ENCODE measurements at places on chromosomes 4 and X. TPM values are rescaled to one million over a fixed set of nuclear protein-coding genes. Genes with fewer than 3 reads are reported as not detected.

ESX1 gene
- not detected for total RNA-seq

CCDC110 gene
- total RNA-seq, result 0.30 TPM

ADGRG2 gene
- total RNA-seq, result 1.2 TPM

MPP1 gene
- 22.9 TPM for total RNA-seq

MND1 gene
- not detected for total RNA-seq

ITIH6 gene
- total RNA-seq, result not detected

SCML2 gene
- total RNA-seq, result 0.60 TPM

MAGEC3 gene
- total RNA-seq, result not detected

DNA sequence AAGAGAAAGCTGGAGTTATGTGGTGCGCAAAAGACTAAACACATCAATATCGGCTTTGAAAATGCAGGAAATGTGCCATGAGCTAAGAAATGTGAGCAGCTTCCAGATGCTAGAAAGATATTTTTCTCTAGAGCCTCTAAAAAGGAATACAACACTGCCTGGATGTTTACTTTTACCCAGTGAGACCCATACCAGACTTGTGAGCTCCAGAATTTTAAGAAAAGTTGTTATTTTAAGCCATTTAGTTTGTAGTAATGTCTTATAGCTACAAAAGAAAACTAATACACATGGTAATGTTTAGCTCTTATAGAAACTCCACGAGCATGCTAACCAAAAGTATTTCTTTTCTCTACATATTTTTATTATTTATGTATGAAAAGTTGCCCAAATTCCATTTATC lies 1389.4 kb downstream of the C4orf33 start:
- no peak for DNase-seq

GRCh38 chr4:1200425-1201035 lies 28.1 kb upstream of the SPON2 start:
- DNase-seq, result no peak

DNA sequence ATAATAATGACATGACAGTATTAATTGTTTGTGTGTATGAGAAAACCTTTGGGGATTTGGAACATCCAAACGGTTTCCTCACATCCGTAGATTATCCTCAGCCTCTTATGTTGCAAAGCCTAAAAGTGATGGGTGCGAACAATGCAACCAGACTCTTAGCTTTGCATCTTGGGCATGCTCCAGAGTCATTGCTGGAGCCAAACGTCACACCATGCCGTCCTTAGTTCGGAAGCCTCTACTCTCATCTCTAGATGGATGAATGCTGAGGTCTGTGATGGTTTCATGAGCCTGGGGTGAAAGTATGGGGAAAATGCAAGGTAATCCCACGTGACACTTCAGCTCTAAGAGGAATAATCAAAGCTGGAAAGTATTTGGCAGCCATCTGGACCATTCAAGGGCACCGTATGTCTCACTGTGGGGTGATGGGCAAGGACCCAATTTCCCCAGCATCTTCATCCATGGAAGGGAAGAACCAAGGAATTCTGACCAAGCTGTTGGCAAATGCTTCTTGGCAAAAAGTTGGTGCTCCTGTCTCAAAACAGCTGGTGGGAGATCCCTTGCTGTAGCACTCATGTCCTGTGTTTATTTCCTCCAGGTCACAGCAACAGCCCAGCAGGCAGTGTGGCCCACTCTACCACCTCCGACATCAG lies 6.3 kb upstream of the RTL5 start:
- no peak for DNase-seq

GRCh38 chrX:114841051-114841450 lies 176.4 kb downstream of the IL13RA2 start:
- no peak for DNase-seq

- no peak for DNase-seq
Observed at GRCh38 chr4:188455062-188455752, 316.0 kb downstream of the TRIML1 start.

DNA sequence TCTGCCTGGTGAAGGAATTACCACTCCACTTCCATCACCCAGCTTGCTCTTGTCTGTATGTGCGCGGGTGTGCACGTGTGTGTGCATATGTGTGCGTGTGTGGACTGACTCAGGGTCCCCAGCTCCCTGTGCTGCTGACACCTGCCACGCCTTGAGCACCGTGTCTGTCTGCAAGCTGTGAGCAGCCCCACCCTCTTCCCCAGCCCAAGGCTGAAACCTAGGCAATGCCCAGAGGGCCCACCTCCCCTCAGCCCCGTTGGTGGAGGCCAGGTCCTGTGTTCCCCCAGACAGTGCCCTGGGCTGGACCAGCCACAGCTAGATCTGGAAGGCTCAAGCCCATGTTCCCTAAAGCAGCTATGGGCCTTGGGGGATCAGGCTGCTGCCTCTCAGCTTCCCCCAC lies 2.0 kb upstream of the CCNQ start:
- no peak for DNase-seq

- DNase-seq, result no peak
Observed at GRCh38 chr4:121900132-121900983, 30.1 kb upstream of the BBS7 start.

- DNase-seq, result no peak
Observed at GRCh38 chr4:140952717-140953116, 180.6 kb downstream of the RNF150 start.

- no peak for DNase-seq
Observed at GRCh38 chrX:120286733-120287512, 24.3 kb downstream of the TMEM255A start.

DNA sequence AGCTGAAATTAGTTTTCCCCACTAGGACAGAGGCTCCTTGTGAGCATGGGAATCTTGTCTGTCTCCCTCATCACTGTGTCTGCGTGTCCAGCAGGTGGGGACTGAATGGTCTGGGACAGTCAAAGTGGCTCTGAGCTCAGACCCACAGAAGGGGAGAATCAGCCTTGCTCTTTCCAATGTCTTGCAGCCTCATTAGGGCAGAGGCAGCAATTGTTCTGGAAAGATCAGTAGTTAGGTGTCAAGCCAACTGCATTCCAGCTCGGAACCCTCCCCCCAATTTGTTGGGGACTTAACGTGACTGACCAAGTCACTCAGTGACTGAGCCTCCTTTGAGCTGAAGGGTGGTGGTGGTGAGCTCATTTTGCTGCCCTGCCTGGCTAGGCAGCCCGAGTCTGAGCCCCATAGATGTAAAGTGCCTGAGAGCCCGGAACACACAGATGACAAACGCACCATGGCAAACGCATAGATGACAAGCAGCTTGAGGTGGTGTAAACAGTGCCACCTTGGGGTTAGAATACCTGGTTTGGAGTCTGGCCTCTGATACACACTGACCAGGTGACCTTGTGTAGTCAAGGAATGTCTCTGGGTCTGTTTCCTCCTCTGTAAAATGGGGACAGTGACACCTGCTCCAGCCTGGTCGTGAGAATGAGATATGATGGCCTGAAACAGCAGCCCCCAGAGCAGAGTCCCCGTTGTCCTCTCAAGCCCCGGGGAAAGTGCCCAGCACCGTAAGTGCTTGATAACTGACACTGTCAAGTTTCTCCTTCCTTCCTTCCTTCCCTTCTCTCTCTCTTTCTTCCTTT lies 2.7 kb upstream of the SORCS2 start:
- no peak for DNase-seq

All from left lobe of liver (tissue), 2 donors.